ENCODE measurements at places on chromosomes 4 and X.
A peak's percentile ranks its signal among the peaks of the same experiment; 100 is the strongest.

DNA sequence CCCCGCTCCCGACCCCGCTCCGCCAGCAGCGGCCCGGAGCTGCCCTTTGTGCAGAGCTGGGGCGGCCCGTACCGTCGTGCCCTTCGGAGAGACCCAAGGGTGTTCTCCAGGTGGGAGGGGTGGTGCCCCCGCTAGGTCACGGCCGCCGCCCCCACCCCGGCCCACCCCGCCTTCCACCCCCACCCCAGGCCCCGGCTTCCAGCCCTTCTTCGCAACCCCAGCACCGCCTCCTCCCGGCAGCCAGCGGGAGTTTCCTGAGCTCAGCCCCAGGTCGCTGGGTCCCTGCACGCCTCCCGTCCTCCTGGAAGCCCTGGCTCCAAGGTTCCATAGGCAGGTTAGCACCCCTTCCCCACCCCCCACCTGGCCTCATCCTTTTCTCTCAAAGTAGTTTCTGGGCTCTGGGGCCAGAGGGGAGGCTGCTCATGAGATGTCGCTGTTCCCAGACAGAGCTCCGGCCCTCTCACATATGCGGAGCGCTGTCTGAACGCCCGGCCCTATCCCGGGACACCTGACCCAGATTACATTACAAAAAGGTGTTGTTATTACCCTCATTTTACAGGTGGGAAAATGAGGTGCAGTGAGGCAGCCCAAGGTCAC, 25.2 kb upstream of the FGFR3 start:
- peak; percentile 48 for DNase-seq

GRCh38 chr4:37998226-37998625, 38.0 kb downstream of the PTTG2 start:
- DNase-seq: no peak

- DNase-seq: no peak
These were observed 138.8 kb upstream of the BANK1 start for GRCh38 chr4:101651778-101652177.

DNA sequence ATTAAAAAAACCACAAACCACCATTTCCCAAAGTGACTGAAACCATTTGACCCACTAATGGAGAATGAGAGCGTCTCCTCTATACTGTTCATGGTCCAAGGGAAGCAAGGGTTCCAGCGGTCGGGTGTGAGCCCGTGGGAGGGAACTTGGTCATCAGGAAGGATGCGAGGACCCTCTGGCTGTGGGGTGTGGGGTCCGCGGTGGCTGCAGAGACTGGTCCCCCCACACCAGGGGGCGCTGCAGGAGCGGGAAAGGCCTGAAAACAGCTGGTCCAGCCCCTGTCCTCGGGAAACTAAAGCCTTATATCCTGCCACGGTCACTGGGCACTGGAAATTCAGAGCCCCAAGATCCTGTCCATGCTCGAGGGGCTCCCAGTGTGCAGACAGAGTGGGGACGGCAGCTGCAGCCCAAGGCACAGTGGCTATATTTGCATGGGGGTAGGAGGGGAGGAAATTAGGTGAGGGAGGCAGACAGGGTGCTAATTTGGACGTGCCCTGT, 4.3 kb downstream of the BLOC1S4 start:
- DNase-seq: peak; percentile 76

DNA sequence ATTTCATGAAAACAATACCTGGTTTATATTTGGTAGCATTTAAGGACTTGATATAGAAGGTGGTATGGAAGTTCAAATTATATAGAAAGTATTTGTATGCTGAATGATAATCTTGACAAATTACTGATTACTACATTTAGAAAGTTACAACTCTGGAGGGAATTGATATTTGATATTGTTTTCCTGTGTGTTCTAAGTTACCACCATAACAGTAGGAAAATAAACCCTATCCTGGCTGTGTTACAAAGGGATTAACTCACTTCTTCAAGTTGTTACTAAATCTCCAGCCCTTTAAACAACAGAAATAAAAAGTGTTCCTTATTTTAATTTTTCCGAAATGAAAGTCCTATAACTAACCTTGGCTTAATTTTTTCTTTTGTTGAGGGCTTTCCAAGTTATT, 36.6 kb downstream of the FHL1 start:
- no peak for DNase-seq

- DNase-seq: peak; percentile 40
These were observed 38.4 kb downstream of the SAGE1 start for GRCh38 chrX:135931644-135932487.

DNA sequence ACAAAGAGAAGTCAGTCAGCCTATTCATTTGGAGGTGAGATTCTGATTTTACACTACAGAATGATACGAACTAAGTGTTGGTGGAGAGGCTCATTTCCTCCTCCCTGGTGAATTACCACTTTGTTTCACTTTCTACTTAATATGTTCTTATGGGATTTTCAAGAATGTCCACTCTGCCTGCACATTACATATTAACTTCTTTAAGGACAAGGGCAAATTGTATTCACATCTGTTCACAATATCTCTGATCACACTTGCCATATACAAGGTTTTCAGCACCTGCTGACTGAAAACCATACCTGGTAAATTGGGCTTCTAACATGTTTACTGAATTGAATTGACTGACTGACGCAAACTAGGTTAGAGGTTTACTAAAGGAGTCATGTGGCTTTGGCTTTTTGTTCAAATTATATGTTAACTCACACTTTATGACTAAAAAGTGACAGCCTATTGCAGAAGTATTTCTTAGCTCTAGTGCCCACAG, 188.4 kb upstream of the MBNL3 start:
- DNase-seq: no peak

DNA sequence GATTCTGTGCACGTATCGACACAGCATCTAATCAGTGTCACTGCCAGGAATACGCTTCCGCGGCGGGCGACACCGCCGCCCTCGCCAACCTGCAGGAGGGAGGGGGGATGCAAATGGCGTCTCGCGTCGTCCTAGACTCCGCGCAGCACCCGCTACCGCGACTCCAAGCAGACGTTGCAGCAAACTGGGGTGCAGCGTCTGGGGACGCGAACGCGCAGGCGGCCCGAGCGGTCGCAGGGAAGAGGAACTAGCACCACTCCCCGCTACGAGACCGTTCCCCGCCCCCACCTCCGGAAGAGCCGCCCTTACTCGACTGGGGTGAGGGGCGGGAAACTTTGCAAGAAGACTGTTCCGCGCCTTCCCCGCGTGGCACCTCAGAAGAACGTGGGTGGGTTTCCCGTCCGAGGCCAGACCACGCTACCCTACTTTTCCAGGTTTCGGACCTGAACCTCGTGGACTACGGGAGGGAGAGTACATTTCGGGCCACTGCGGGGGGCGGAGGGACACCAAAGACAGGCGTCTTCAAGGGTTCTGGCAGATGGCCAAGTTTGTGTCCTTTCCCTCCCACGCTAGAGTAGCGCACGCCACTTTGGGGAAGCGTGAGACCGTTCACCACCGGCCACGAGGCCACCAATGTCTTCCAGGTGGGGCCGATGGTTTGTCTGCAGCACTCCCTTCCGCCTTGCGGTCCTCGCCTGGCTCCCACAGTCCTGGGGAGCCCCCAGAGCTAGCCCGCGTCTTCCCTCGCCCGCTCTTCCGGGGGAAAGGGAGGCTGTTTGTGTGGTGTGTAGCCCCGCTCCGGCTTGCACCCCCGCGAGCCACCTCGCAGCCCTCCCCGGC, 78.0 kb upstream of the BCOR start:
- DNase-seq: peak; percentile 60

DNA sequence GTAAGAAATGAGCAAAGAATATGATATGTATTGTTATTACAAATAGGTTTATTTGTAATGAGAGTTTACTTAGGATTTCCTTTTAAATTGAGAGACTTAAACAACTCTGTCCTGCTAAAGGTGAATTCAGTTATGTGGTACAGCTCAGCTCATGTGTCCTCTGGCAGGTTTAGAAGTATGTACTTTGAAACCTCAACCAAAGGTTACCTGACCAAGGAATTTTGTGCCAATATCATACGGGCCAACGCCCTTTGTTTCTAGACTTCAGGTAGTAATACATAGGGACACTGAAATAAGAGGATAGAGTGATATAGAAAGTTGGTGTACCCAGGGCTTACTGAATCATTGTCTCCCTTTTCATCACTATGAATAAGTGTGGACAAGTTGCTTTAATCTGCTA, 25.7 kb downstream of the SLAIN2 start:
- DNase-seq: no peak

DNA sequence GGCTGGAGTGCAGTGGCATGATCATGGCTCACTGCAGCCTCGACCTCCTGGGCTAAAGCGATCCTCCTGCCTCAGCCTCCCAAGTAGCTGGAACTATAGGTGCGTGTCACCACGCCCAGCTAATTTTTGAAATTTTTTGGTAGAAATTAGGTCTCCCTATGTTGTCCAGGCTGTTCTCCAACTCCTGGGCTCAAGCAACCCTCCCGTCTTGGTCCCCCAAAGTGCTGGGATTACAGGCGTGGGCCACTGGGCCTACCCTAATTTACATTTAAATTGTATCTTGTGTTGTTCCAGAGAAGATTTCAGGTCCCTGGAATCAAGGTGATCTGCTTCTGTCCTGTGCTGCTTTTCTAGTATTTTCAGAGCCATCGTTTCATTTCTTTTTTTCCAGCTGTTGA, 1.2 kb upstream of the LRPAP1 start:
- DNase-seq: no peak

DNA sequence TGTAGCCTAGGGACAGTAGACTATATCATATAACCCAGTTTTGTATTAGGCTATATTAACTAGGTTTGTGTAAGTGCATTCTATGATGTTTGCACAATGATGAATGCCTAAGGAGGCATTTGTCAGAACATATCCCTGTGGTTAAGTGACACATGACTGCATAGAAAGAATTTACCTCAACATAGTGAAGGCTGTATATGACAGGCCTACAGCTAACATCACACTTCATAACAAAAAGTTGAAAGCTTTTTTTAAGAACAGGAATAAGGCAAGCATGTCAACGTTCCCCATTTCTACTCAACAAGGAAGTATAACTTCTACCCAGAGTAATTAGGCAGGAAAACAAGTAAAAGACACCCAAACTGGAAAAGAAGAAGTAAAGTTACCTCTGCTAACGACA, 165.9 kb upstream of the NDST4 start:
- no peak for DNase-seq

GRCh38 chrX:41384051-41384705, 50.2 kb downstream of the DDX3X start:
- DNase-seq: peak; percentile 88

DNA sequence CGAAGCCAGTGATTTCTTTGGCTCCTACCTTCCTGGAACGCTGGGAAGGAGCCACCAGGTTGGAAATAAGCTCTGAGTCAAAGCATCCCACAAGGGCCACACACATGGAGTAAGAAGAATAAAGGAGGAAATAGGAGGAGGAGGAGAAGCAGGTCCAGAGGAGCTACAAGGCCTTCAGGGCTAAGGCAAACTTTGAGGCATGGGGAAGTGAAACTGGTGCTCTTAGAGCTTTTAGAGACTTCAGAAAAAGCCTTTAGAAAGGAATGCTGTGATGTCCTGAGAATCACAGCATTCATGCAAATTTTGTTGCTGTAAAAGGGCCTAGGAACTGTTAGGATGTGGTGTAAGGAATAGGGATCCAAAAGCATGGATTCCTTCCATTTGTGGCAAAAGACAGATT, 135.9 kb upstream of the ARHGEF9 start:
- DNase-seq: peak; percentile 25

DNA sequence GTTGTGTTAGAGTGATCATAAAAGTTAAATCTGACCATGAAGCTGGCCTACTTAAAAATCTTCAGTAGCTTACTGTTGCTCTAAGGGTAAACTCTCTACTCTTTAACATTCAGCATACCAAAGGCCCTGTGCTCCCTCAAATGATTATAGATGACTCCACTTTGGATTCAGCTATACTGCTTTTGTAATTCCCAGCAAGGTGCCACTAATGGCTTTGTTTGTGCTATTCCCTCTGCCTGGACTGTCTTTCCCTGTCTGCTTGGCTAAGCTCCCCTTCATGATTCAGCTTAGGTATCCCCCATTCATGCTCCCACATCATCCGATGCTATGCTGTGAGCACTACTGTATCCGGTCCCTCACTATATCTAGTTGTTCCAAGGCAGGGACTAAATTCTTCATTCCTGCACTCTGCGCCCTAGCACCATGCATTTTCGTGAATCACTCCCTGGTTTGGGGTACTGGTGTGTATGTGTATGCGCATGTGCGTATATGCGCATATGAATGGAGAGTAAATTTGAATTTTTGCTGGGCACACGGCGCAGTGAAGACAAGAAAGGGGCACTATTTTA, 453 bp upstream of the PBDC1 start:
- no peak for DNase-seq

- DNase-seq: no peak
These were observed 34.3 kb downstream of the NYX start for GRCh38 chrX:41481264-41482109.

- DNase-seq: no peak
These were observed 94.1 kb upstream of the WDR17 start for GRCh38 chr4:175971388-175972179.

GRCh38 chr4:98969878-98970785, 25.4 kb upstream of the METAP1 start:
- DNase-seq: no peak

- no peak for DNase-seq
These were observed 108.9 kb upstream of the SH3RF1 start for GRCh38 chr4:169379688-169380087.

DNA sequence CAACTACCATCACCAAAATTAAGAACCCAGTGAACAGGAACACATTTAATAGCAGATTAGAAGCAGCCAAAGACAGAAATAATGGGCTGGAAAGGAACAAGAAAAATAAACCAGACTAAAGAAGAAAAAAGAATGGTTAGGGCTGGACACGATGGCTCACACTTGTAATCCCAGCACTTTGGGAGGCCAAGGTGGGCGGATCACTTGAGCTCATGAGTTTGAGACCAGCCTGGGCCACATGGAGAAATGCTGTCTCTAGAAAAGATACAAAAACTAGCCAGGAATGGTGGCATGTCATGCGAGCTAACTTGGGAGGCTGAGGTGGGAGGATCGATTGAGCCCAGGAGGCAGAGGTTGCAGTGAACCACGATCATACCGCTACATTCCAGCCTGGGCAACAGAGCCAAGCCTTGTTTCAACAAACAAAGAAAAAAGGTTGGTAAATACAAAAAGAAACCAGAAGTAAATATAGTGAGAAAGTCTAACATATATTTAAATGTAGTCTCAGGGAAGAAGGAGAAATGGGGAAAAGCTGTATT, 102.0 kb downstream of the AFAP1 start:
- no peak for DNase-seq

- DNase-seq: no peak
These were observed 33.8 kb downstream of the DCTD start for GRCh38 chr4:182883351-182883750.

- peak; percentile 55 for DNase-seq
These were observed 443.6 kb upstream of the PITX2 start for GRCh38 chr4:111066447-111066846.

DNA sequence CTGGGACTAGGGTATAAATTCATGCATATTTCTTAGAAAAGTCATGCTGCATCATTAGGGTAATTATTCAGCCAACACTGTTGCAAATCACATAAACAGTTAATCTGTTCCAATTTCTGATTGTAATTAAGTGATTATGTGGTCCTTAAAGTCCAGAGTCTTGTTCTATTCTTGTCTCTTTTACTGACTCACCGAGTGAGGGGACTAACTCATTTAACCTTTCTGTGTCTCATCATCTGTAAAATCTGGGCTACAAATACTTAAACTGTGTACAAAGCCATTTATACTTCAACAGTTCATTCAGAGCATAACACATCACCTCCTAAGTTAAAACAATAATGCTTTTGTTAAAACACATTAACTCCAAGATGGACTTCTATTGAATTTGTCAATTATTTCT, 65.4 kb upstream of the KLHL13 start:
- no peak for DNase-seq

Measured in EH (cell line).